ENCODE measurements at places on chromosomes 2 and 18. TPM values are rescaled to one million over a fixed set of nuclear protein-coding genes. Genes with fewer than 3 reads are reported as not detected.

GRCh38 chr2:74756356-74756890 lies 77.5 kb upstream of the HK2 start:
- no peak overlapping the region for H3K4me3 ChIP-seq
- H3K4me1 ChIP-seq, result no peaks in the 10 kb centered on the region
- H3K27ac ChIP-seq, result no peak overlapping the region
- no peak for DNase-seq

- H3K27ac ChIP-seq, result no peak overlapping the region
- DNase-seq, result peak; percentile 8
Measured at GRCh38 chr2:127425540-127426490, 7.6 kb downstream of the PROC start.

DNA sequence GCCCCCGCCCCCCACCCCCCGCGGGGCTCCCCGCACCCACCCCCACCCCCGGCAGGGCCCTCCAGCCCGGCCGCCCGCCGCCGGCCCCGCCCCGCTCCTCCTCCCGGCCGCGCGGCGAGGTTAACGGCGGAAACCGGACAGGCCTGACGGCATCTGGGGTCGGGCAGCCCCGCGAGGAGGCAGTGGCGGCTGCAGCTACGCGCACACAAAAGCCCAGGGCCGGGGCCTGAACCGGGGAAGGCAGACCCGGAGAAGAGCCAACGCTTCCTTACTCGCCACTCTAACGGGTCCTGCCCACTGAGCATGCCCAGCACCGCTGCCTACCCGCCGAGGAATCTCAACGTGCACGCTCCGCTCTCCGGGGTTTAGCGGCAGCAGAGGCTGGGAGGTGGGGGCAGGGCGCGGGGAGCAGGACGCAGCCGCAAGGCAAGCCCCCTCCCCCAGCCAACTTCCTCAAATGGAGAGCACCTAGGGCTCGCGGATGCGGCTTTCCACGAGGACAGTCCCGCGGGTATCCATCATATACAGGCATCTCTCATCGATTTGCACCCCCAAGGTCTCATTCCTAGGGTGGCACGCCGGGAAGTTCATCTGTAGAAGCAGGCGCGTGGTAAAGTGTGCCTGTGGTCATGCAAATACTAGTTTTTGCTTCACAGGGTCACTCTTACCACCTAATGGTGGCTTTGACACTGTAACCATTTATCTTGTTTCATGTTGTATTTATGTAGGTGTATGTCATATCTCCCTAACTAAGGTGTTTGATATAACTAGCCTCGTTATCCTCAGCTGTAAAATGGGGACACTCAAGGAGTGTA lies at the start of gene MEMO1:
Gene MEMO1, minus strand, starts transcription at position 339 of the 815 bp plus-strand sequence. CDS start 761 bp downstream, outside the sequence.
- H3K36me3 ChIP-seq, result peaks cover 11% of the 10 kb centered on the region
- peaks cover 39% of the 10 kb centered on the region for H3K4me1 ChIP-seq
- DNase-seq, result peak; percentile 91
- peak within 1 kb of the TSS; percentile 90 for H3K27ac ChIP-seq
- peak within 1 kb of the TSS; percentile 81 for H3K4me3 ChIP-seq

GRCh38 chr2:232437195-232437571 lies 18.8 kb upstream of the ALPI start:
- no peaks in the 10 kb centered on the region for H3K36me3 ChIP-seq
- H3K27me3 ChIP-seq, result peaks cover 2% of the 10 kb centered on the region
- H3K4me3 ChIP-seq, result no peak overlapping the region
- no peaks in the 10 kb centered on the region for H3K4me1 ChIP-seq

GRCh38 chr2:196279541-196279940 lies 108.2 kb upstream of the STK17B start:
- no peak for DNase-seq
- H3K27ac ChIP-seq, result no peak overlapping the region
- peaks cover 10% of the 10 kb centered on the region for H3K36me3 ChIP-seq
- peaks cover 49% of the 10 kb centered on the region for H3K4me1 ChIP-seq

DNA sequence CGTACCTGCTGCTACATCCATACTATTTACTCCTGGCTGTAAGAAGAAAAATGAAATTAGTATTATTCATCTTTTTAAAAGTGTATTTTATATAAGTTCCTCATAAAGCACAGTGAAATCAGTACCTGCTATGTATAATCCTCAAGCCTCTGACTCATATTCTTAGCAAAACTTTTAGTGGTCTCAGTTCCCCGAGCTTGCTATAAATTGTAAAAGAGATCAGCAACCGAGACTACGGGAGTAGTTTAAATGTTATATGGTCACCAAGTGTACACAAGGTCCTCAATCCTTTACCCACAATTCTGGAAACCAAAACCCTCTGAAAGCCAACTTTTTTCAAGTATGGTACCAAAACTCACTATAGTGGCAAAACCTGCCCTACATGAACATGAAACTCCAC lies 24.2 kb downstream of the PRPF40A start:
- no peak for DNase-seq
- peaks cover 36% of the 10 kb centered on the region for H3K36me3 ChIP-seq
- H3K4me1 ChIP-seq, result peaks cover 34% of the 10 kb centered on the region
- H3K27ac ChIP-seq, result peak overlapping the region; percentile 48
- H3K4me3 ChIP-seq, result no peak overlapping the region
- no peaks in the 10 kb centered on the region for H3K27me3 ChIP-seq

- H3K27me3 ChIP-seq, result peaks cover 6% of the 10 kb centered on the region
- H3K4me3 ChIP-seq, result no peak overlapping the region
- H3K27ac ChIP-seq, result no peak overlapping the region
Measured at GRCh38 chr2:57902578-57902977, 144.0 kb upstream of the VRK2 start.

DNA sequence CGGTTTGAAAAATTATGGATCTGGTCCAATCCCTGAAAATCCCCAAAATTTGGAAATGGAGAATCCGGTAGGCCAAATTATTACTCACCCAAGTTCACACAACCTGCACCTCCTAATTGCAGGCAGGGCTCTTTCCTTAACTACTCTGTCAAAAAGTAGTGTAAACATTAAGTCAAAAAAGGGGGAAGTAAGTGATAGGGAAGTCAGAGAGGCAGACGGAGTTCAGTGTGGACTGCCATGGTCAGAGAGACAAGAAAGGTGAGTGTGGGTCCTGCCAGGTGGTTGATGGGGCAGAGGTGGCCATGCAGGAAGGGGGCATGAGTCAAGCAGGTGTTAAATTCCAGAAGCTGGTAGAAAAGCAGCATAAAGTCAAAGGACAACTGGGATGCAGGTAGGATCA lies 104.7 kb upstream of the STPG4 start:
- no peak overlapping the region for H3K27ac ChIP-seq
- no peak overlapping the region for H3K4me3 ChIP-seq
- H3K27me3 ChIP-seq, result no peaks in the 10 kb centered on the region
- H3K4me1 ChIP-seq, result no peaks in the 10 kb centered on the region
- no peaks in the 10 kb centered on the region for H3K36me3 ChIP-seq

- H3K36me3 ChIP-seq, result no peaks in the 10 kb centered on the region
- no peak overlapping the region for H3K4me3 ChIP-seq
- H3K27me3 ChIP-seq, result peaks cover 7% of the 10 kb centered on the region
- DNase-seq, result no peak
Measured at GRCh38 chr2:31531101-31531500, 49.6 kb downstream of the SRD5A2 start.

GRCh38 chr18:47745227-47745626 lies 185.2 kb downstream of the SMAD2 start:
- no peak for DNase-seq
- H3K4me1 ChIP-seq, result peaks cover 3% of the 10 kb centered on the region
- H3K4me3 ChIP-seq, result no peak overlapping the region
- peaks cover 10% of the 10 kb centered on the region for H3K27me3 ChIP-seq

- H3K27ac ChIP-seq, result no peak overlapping the region
- no peaks in the 10 kb centered on the region for H3K36me3 ChIP-seq
- H3K4me3 ChIP-seq, result no peak overlapping the region
- DNase-seq, result no peak
- peaks cover 5% of the 10 kb centered on the region for H3K27me3 ChIP-seq
Measured at GRCh38 chr2:45283764-45284620, 274.7 kb upstream of the SIX2 start.

- H3K4me1 ChIP-seq, result peaks cover 63% of the 10 kb centered on the region
- DNase-seq, result no peak
- H3K27me3 ChIP-seq, result peaks cover 2% of the 10 kb centered on the region
- no peak overlapping the region for H3K4me3 ChIP-seq
- peaks cover 17% of the 10 kb centered on the region for H3K36me3 ChIP-seq
Measured at GRCh38 chr18:59907172-59907571, 7.4 kb downstream of the PMAIP1 start.

GRCh38 chr2:118800736-118801135 lies 46.7 kb downstream of the EN1 start:
- no peaks in the 10 kb centered on the region for H3K36me3 ChIP-seq
- peaks cover 8% of the 10 kb centered on the region for H3K27me3 ChIP-seq
- DNase-seq, result no peak
- no peak overlapping the region for H3K4me3 ChIP-seq
- H3K4me1 ChIP-seq, result no peaks in the 10 kb centered on the region

GRCh38 chr2:199847181-199847864 lies 3.7 kb downstream of the FTCDNL1 start:
- peaks cover 11% of the 10 kb centered on the region for H3K4me1 ChIP-seq
- H3K4me3 ChIP-seq, result no peak overlapping the region
- DNase-seq, result no peak
- no peaks in the 10 kb centered on the region for H3K27me3 ChIP-seq
- H3K36me3 ChIP-seq, result no peaks in the 10 kb centered on the region
- no peak overlapping the region for H3K27ac ChIP-seq

- H3K4me1 ChIP-seq, result no peaks in the 10 kb centered on the region
- H3K27ac ChIP-seq, result no peak overlapping the region
- H3K36me3 ChIP-seq, result no peaks in the 10 kb centered on the region
Measured at GRCh38 chr2:66389651-66390131, 45.2 kb upstream of the MEIS1 start.

DNA sequence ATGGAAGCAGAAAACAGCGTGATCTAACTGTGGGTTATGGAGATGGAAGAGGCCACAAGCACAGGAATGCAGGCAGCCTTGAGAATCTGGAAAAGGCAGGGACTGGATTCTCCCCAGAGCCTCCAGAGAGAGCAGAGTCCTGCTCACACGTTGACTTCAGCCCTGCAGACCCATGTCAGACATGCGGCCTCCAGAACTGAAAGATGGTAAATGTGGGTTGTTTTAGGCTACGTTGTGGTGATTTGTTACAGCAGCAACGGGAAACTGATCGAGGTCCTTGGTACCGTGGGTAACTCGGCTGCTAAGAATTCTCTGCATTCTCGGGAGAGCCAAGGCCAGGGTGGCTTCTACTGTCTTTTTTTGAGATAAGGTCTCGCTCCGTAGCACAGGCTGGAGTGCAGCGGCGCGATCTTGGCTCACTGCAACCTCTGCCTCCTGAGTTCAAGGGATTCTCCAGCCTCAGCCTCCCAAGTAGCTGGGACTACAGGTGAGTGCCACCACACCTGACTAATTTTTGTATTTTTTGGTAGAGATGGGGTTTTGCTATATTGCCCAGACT lies 97.1 kb downstream of the ACKR3 start:
- H3K27me3 ChIP-seq, result peaks cover 14% of the 10 kb centered on the region
- H3K4me3 ChIP-seq, result no peak overlapping the region
- DNase-seq, result no peak
- no peak overlapping the region for H3K27ac ChIP-seq
- H3K4me1 ChIP-seq, result no peaks in the 10 kb centered on the region

- H3K4me3 ChIP-seq, result no peak overlapping the region
- H3K4me1 ChIP-seq, result no peaks in the 10 kb centered on the region
- no peak for DNase-seq
- H3K27me3 ChIP-seq, result peaks cover 2% of the 10 kb centered on the region
Measured at GRCh38 chr2:24482251-24482971, 8.6 kb upstream of the NCOA1 start.

- DNase-seq, result no peak
- no peaks in the 10 kb centered on the region for H3K4me1 ChIP-seq
- H3K27me3 ChIP-seq, result peaks cover 14% of the 10 kb centered on the region
- no peak overlapping the region for H3K4me3 ChIP-seq
Measured at GRCh38 chr2:127659408-127660290, 13.7 kb downstream of the GPR17 start.

DNA sequence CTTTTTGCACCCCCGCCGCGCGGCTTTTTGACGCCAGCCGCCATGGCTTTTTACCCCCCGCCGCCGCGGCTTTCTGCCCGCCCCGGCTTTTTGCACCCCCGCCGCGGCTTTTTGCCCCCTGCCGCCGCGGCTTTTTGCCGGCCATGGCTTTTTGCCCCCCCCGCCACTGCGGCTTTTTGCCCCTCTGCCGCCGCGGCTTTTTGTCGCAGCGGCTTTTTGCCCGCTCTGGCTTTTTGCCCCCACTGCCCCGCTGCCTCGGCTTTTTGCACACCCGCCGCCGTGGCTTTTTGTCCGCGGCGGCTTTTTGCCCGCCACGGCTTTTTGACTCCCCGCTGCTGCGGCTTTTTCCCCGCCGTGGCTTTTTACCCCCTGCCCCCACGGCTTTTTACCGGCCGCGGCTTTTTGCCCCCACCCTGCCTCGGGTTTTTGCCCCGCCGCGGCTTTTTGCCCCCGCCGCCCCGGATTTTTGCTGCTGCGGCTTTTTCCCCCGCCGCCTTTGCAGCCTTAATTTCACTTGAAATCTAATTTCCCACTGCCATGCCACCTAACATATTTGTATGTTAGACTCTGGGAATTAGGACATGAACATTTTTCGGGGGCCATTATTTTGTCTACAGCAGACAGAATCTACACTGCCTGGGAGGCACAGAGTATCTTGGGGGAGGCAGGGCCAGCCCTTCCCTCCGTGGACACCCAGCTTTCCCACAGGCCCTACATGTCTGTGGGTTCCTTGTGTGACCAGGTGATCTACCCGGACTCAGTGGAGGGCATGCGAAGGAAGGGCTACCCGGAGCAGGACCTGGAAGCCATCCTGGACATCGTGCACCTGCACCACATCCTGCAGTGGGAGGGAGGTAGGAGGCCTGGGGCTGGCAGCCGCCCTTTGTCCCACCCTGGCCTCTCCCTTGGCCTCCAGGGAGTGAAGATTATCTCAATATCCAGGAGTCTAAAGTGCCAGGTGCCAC lies 3031.0 kb upstream of the TEKT4 start:
- H3K27me3 ChIP-seq, result peaks cover 9% of the 10 kb centered on the region
- H3K36me3 ChIP-seq, result no peaks in the 10 kb centered on the region
- no peak overlapping the region for H3K27ac ChIP-seq
- DNase-seq, result no peak
- no peak overlapping the region for H3K4me3 ChIP-seq

DNA sequence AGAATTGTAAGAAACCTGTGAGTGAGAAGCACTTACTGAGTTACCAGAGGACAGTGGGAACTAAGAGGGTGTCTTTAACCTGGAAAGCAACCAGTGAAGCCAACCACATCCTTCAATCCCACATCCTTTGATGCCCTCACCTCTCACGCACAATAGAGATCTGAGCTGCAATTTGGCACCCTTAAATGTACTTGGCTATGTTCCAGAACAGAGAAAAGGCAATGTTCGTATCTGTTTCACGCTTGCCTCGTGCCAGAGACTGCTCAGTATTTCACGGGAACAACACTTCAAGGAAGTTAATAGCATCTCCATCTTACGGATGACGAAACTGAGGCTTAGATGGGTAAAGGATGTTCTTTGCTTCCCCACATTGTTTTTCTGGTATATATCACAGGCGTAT lies 167.4 kb downstream of the DPP10 start:
- H3K27me3 ChIP-seq, result no peaks in the 10 kb centered on the region
- no peaks in the 10 kb centered on the region for H3K36me3 ChIP-seq
- no peak overlapping the region for H3K27ac ChIP-seq
- H3K4me3 ChIP-seq, result no peak overlapping the region
- H3K4me1 ChIP-seq, result no peaks in the 10 kb centered on the region

The ARHGAP25 gene
- total RNA-seq, result 132 TPM

The LAMA3 gene
- 0.05 TPM for total RNA-seq

The SETBP1 gene
- 15.8 TPM for total RNA-seq

The DSEL gene
- 0.15 TPM for total RNA-seq

The SLC66A3 gene
- 22.9 TPM for total RNA-seq

The SUCLG1 gene
- total RNA-seq, result 69.0 TPM

The MXD1 gene
- total RNA-seq, result 47.5 TPM

The GPD2 gene
- total RNA-seq, result 20.5 TPM

The FAM228A gene
- total RNA-seq, result not detected

The DUSP11 gene
- 29.6 TPM for total RNA-seq

The TUBA4B gene
- not detected for total RNA-seq

The AGXT gene
- not detected for total RNA-seq

The FAM237A gene
- not detected for total RNA-seq

The DHRS9 gene
- total RNA-seq, result not detected

The CLIP4 gene
- 31.7 TPM for total RNA-seq

Data from activated CD4-positive, alpha-beta memory T cell treated with anti-CD3 and anti-CD28 coated beads, Interleukin-2, amount 10 ng/mL, durations not matched to agents 7 days and 5 days (primary cell).